IPS DF 6.9 (cell line): ENCODE measurements at places on chromosomes 3 and 15.

DNA sequence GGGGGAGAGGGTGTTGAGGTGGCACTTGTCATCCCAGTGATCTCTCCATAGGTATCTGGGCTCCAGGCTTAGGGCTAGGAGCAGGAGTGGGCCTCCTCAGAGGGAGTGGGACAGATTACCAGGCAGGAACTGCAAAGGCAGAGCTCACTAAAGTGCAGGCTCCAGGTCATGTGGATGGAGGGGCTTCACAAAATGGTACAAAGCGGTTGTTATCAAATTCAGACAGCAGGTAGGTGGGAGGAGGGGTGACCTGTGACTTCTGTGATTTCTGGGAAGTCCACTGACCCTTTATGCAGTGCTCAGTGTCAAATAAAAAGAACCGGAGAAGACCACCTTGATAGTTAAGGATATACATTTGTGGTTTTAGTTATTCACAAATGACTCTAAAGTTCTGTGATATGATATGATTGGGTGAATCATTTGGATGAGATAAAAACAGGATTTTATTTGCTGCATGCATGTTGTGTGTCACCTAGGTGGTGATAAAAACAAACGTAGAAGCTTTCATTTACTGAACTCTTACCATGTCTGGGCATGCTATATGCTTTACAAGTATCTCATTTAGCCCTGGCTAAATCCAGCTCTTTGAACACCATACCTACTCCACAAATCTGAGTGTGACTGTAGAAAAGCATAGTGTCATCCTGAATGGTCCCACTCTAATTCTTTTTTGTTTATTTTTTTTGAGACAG, 20.2 kb downstream of the ST6GAL1 start:
- H3K27me3 ChIP-seq, result no peaks in the 10 kb centered on the region
- no peak for DNase-seq
- H3K4me3 ChIP-seq, result no peak overlapping the region
- no peaks in the 10 kb centered on the region for H3K4me1 ChIP-seq

- H3K36me3 ChIP-seq, result no peaks in the 10 kb centered on the region
- H3K4me1 ChIP-seq, result no peaks in the 10 kb centered on the region
- no peaks in the 10 kb centered on the region for H3K27me3 ChIP-seq
- H3K27ac ChIP-seq, result no peak overlapping the region
- no peak for DNase-seq
Measured at GRCh38 chr15:28078191-28078719, 20.9 kb downstream of the OCA2 start.

- no peak overlapping the region for H3K27ac ChIP-seq
- H3K4me3 ChIP-seq, result no peak overlapping the region
- no peak for DNase-seq
- no peaks in the 10 kb centered on the region for H3K4me1 ChIP-seq
- no peaks in the 10 kb centered on the region for H3K27me3 ChIP-seq
- H3K36me3 ChIP-seq, result no peaks in the 10 kb centered on the region
Measured at GRCh38 chr3:31035681-31036080, 141.2 kb upstream of the GADL1 start.

DNA sequence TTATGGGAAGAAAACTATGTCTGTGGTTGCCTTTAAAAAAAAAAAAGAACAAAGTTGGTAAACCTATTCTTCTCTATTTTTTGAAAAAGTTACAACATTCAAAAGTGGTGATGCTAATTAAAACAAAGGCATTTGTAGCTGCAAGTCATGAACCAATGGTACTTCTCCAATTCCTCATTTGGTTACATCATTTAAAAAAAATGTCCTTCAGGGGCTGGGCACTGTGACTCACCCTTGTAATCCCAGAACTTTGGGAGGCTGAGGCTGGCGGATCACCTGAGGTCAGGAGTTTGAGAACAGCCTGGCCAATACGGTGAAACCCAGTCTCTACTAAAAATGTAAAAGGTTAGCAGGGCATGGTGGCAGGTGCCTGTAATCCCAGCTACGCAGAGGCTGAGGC, 574.6 kb downstream of the VGLL3 start:
- H3K27me3 ChIP-seq, result no peaks in the 10 kb centered on the region
- no peak overlapping the region for H3K4me3 ChIP-seq
- H3K36me3 ChIP-seq, result no peaks in the 10 kb centered on the region
- H3K27ac ChIP-seq, result no peak overlapping the region
- no peaks in the 10 kb centered on the region; the same call in 1 of the 2 replicates for H3K4me1 ChIP-seq
- no peak for DNase-seq

- no peaks in the 10 kb centered on the region for H3K27me3 ChIP-seq
- H3K4me3 ChIP-seq, result no peak overlapping the region
- no peaks in the 10 kb centered on the region for H3K36me3 ChIP-seq
Measured at GRCh38 chr3:157354254-157354653, 82.4 kb upstream of the PTX3 start.

- H3K4me3 ChIP-seq, result no peak overlapping the region
- no peaks in the 10 kb centered on the region for H3K27me3 ChIP-seq
- DNase-seq, result no peak
- H3K36me3 ChIP-seq, result no peaks in the 10 kb centered on the region
- H3K4me1 ChIP-seq, result no peaks in the 10 kb centered on the region
Measured at GRCh38 chr3:106251160-106251892, 382.5 kb upstream of the CBLB start.

GRCh38 chr3:78858910-78859309, 908.9 kb downstream of the ROBO1 start:
- H3K4me1 ChIP-seq, result no peaks in the 10 kb centered on the region
- H3K27ac ChIP-seq, result no peak overlapping the region
- no peaks in the 10 kb centered on the region for H3K36me3 ChIP-seq
- H3K4me3 ChIP-seq, result no peak overlapping the region
- DNase-seq, result no peak
- no peaks in the 10 kb centered on the region for H3K27me3 ChIP-seq

- H3K4me1 ChIP-seq, result peaks cover 1% of the 10 kb centered on the region; the same call in 1 of the 2 replicates
- H3K4me3 ChIP-seq, result no peak overlapping the region
- no peak for DNase-seq
- no peak overlapping the region for H3K27ac ChIP-seq
Measured at GRCh38 chr3:155872904-155873646, 2.6 kb downstream of the GMPS start.

DNA sequence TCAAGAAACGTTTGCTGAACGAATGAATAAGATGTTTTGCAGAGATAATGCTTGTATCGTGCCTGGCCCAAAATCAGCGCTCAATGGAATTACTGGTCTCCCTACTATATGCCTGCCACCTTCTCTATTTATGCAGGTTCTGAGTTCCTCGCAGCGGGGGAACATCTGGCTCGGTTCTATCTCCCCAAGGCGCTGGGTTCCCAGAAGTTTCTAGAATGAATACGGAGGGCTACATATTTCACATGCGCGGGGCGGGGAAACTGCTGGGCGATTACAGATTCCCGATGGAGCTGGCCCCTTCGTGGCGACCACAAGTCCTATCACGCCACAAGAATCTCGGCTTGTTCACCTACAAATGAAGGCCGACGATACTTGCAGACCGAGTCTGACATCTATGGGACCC, 411 bp upstream of the EIF2B5 start:
- H3K4me3 ChIP-seq, result peak overlapping the region; percentile 69; the same call in 1 of the 2 replicates
- no peaks in the 10 kb centered on the region for H3K27me3 ChIP-seq
- H3K27ac ChIP-seq, result no peak overlapping the region
- no peaks in the 10 kb centered on the region for H3K36me3 ChIP-seq
- H3K4me1 ChIP-seq, result no peaks in the 10 kb centered on the region

DNA sequence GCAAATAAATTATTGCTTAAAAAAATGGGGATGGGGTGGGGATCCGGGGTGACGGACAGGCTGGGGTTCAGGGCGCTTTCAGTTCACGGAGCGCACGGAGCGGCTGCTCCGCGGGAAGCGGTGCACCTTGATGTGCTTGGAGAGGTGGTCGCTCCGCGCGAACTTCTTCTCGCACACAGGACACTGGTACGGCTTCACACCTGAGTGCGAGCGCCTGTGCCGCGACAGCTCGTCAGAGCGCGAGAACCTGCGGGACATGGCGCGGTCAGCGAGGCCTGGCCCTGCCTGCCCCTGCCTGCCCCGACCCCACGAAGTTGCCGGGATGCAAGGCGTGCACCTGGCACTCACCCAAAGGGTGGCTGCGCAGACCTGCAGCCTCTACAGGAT, 13.6 kb downstream of the KLF15 start:
- no peak overlapping the region for H3K4me3 ChIP-seq
- H3K27me3 ChIP-seq, result no peaks in the 10 kb centered on the region
- H3K4me1 ChIP-seq, result peaks cover 2% of the 10 kb centered on the region
- H3K27ac ChIP-seq, result no peak overlapping the region
- no peaks in the 10 kb centered on the region for H3K36me3 ChIP-seq
- DNase-seq, result no peak

GRCh38 chr3:140736863-140737460, 59.1 kb downstream of the TRIM42 start:
- H3K36me3 ChIP-seq, result no peaks in the 10 kb centered on the region
- no peaks in the 10 kb centered on the region for H3K4me1 ChIP-seq
- peak; percentile 43 for DNase-seq
- no peak overlapping the region for H3K4me3 ChIP-seq

- no peak overlapping the region for H3K27ac ChIP-seq
- DNase-seq, result no peak
- H3K4me1 ChIP-seq, result peaks cover 5% of the 10 kb centered on the region; the same call in 1 of the 2 replicates
- peak overlapping the region; percentile 85; the same call in 1 of the 2 replicates for H3K4me3 ChIP-seq
Measured at GRCh38 chr15:101250341-101250831, 1.5 kb downstream of the CHSY1 start.

DNA sequence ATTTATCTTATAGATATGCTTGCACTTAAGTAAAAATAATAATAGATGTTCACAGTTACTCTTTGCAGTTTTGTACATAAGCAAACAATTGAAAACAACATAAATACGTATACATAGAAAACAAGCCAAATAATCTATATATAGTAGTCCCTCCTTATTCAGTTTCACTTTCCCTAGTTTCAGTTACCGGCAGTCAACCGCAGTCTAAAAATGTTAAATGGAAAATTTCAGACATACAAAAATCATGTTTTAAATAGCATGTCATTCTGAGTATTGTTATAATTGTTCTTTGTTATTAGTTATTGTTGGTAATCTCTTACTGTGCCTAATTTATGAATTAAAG, 262.0 kb downstream of the CGGBP1 start:
- no peak overlapping the region for H3K27ac ChIP-seq
- no peak overlapping the region for H3K4me3 ChIP-seq
- no peak for DNase-seq
- H3K36me3 ChIP-seq, result no peaks in the 10 kb centered on the region
- H3K4me1 ChIP-seq, result peaks cover 1% of the 10 kb centered on the region; the same call in 1 of the 2 replicates

- no peak overlapping the region for H3K27ac ChIP-seq
- H3K36me3 ChIP-seq, result no peaks in the 10 kb centered on the region
- H3K4me1 ChIP-seq, result no peaks in the 10 kb centered on the region; the same call in 1 of the 2 replicates
- H3K27me3 ChIP-seq, result no peaks in the 10 kb centered on the region
- H3K4me3 ChIP-seq, result no peak overlapping the region
Measured at GRCh38 chr15:70474471-70475406, 288.6 kb downstream of the UACA start.

DNA sequence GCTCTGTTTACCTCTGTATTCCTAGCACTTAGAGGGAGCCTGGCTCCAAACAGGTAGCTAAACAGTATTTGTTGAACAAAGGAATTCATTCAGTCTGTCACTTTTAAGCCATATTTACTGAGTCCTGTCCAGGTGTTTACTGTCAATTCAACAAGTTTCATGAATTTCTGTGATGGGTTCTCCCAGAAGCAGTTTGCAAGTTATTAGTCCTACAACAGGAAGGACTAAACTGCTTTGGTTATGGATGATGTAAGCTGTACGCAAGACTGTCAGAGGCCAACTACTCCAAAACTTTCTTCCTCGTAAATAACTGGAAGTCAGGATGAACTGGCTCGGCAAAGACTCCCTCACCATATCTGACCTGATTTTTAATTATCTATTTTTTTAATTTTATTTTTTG, 25.1 kb downstream of the STIMATE start:
- peaks cover 2% of the 10 kb centered on the region; the same call in 1 of the 2 replicates for H3K4me1 ChIP-seq
- no peak overlapping the region for H3K4me3 ChIP-seq

GRCh38 chr3:13686367-13687160, 137.6 kb downstream of the FBLN2 start:
- no peaks in the 10 kb centered on the region for H3K27me3 ChIP-seq
- H3K36me3 ChIP-seq, result no peaks in the 10 kb centered on the region
- no peaks in the 10 kb centered on the region; the same call in 1 of the 2 replicates for H3K4me1 ChIP-seq
- H3K27ac ChIP-seq, result no peak overlapping the region

DNA sequence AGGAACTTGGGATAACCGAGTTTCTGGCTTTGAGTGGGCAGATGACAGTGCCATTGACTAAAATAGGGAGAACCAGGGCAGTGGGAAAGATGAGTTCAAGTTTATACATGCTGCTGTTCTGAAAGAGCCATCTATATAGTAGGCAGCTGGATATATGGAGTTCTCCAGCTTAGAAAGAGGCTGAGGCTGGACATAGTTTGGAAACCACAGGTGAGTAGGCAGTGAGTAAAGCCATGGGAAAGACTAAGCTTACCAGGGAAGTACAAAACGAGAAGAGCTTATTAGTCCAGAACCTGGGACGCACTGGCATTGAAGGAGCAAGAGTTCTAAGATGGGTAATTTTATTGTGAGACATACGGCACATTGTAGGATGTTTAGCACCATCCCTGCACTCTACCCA, 54.2 kb downstream of the MSL2 start:
- no peaks in the 10 kb centered on the region; the same call in 1 of the 2 replicates for H3K27me3 ChIP-seq
- no peaks in the 10 kb centered on the region for H3K36me3 ChIP-seq
- no peaks in the 10 kb centered on the region for H3K4me1 ChIP-seq
- no peak overlapping the region for H3K4me3 ChIP-seq
- H3K27ac ChIP-seq, result no peak overlapping the region

DNA sequence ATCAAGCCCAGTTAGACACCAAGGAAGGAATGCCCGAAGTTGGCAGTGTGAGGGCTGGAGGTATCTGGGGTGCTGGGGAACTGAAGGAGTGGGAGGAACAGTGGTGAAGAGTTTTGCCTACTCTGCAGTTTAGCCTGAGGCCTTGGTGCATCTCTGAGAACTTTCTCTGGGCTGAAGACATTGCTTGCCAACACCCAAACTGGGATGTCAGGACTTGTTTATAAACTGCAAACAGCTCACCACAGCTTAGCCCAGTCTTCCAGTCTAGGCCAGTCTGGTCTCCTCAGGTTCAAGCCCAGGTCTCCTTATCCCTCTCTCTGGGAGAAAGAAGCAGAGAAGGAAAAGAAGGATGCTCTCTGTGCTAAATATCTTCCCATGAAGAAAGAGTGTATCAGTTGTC, 68.0 kb upstream of the BOC start:
- H3K4me1 ChIP-seq, result no peaks in the 10 kb centered on the region; the same call in 1 of the 2 replicates
- H3K36me3 ChIP-seq, result no peaks in the 10 kb centered on the region
- H3K4me3 ChIP-seq, result no peak overlapping the region
- no peaks in the 10 kb centered on the region for H3K27me3 ChIP-seq
- DNase-seq, result no peak

- H3K27me3 ChIP-seq, result no peaks in the 10 kb centered on the region
- no peak overlapping the region for H3K27ac ChIP-seq
- peak; percentile 81 for DNase-seq
- peaks cover 9% of the 10 kb centered on the region; the same call in 1 of the 2 replicates for H3K4me1 ChIP-seq
- H3K36me3 ChIP-seq, result no peaks in the 10 kb centered on the region
Measured at GRCh38 chr15:74787251-74788041, 5.6 kb downstream of the CSK start.
